ENCODE measurements at places on chromosomes 4 and X.
A peak's percentile ranks its signal among the peaks of the same experiment; 100 is the strongest.

DNA sequence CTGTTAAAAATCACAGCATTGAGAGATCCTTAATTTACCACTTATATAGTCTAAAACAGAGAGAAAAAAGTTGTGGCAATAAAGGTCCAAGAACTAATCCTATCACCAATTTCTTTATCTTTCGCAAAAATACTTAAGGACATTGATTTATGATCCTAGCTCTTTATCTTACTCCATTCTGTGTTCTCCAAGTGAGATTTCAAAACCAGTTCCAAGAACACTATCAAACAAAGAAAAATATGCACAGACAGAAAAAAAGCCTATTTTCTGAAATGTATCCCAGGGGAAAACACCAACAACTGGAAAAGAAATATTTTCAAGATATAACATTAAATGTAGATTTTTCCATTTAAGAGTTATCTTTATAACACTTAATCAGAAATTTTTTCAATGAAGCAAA is 172.8 kb downstream of the APBB2 start:
- DNase-seq, result no peak

DNA sequence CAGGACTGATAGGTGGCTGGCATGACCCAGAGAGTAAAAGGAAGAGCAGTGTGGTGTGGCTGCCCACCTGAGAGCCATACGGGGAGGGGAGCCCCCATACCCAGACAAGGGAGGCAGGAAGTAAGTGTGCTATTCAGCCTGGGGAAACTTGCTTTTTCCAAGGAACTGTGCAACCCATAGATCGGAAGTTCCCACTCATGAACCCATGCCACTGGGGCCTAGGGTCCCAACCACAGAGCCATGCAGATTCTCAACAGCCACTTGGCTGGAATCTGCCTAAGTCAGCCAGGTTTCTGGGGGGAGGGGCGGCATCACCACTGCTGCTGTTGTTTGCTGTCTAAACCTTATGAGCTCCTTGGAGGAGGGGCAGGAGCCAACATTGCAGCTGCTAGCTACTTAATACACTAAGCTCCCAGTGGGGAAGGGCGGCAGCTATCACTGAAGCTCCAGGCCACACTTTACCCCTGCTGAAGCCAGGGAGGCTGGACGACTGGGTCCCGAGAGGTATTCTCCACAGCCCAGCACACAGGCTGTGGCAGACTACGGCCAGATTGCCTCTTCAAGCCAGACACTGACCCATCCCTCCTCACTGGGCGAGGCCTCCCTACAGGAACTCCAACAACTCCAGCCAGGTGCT is 410.4 kb downstream of the INPP4B start:
- peak; percentile 4 for DNase-seq

DNA sequence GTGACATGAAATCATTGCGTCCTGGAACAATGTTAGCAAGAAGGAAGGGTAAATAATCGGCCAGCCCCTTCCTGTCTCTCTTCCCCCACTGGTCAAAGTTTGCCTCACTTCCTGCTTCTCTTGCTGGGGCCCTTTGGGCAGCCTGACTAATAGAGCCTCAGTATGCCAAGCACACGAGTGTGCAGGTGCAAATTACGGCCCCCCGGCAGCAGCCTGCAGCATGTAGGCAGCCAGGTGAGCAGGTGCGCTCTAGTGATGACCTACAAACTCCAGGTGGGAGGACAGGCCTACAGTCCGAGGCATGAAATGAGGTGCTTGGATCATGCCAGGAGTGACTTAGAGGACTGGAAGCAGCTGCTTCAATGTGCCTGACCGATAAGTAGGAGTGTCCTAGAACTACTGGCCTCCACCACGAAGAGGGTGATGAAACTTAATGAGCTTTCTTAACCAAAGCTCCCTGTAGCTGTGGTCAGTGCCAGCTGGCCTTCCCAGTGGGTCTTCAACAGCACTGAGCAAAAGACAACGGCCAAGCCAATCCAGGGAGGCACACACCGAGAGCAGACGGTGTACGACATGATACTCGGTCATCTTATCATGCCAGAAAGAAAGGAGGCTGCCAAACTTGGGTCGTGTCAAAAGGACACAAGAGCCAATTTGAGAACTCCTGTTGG is 26.1 kb upstream of the FAT1 start:
- DNase-seq, result no peak

- DNase-seq, result no peak
These were observed 95.5 kb downstream of the SMIM20 start for GRCh38 chr4:26009502-26009901.

GRCh38 chr4:89137231-89137630 is 25.9 kb downstream of the TIGD2 start:
- DNase-seq, result no peak
